NCI-H524 treated with DMSO at 0.1 percent for 48 hours (cell line): ENCODE measurements at places on chromosomes 5 and 9.

GRCh38 chr5:142432961-142433360 lies 108.1 kb upstream of the SPRY4 start:
- DNase-seq, result no peak

DNA sequence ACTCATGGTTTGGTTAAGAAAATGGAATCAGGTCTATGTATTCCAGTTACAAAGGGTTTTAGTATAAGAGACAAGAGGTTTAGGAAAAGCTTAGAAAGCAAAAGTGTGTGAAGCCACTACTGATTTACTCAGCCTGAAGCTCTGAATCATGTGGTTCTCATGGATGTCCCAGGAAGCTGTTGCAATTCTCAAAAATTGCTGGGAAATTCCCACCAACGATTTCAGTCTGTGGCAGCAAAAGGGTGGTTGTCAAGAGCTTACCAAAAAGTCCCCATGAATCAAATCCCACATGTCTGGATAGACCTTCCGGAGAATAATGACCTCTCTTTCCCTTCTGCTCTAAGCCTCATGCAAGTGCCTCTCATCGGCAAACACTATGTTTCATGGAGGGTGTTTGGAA lies 929.9 kb downstream of the TLE4 start:
- DNase-seq, result no peak

- DNase-seq, result no peak
Observed at GRCh38 chr5:36396640-36397039, 94.9 kb upstream of the RANBP3L start.

DNA sequence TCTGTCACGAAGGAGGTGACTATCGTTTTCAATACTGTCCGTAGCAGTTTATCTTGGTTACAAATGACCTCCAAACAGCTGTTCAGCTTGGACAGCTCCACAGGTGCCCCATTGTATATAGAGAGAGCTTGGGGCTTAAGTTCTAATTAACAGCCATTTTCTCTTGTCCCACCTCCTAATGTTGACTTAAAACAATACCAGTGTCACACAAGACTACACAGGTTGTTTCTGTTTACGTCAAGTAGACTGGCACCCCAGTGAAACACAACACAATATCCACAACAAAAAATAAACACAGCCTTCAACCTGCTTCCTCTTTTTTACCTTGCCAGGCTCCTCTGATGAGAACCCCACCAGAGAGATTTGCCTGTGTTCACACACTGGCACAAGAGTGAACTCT lies 39.8 kb upstream of the TLE1 start:
- DNase-seq, result no peak

DNA sequence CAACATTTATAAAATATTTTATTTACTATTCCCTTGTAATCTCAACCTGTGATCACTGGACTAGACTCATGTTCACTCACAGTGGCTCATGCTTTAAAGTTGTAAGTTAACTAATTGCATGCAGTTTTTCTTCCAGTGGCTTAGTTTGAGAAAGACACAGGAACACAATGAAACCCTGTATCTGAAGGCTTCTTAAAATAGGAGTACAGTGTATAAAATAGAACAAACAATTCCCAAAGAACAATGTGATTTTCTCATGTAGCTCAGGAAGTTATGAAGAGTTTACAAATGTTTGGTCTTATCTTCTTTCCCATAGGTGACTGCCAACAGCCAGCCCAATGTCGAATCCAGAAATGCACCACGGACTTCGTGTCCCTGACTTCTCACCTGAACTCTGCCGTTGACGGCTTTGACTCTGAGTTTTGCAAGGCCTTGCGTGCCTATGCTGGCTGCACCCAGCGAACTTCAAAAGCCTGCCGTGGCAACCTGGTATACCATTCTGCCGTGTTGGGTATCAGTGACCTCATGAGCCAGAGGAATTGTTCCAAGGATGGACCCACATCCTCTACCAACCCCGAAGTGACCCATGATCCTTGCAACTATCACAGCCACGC lies 5.9 kb downstream of the RGMB start:
- no peak for DNase-seq

- no peak for DNase-seq
Observed at GRCh38 chr9:107049046-107049802, 186.3 kb downstream of the ZNF462 start.

DNA sequence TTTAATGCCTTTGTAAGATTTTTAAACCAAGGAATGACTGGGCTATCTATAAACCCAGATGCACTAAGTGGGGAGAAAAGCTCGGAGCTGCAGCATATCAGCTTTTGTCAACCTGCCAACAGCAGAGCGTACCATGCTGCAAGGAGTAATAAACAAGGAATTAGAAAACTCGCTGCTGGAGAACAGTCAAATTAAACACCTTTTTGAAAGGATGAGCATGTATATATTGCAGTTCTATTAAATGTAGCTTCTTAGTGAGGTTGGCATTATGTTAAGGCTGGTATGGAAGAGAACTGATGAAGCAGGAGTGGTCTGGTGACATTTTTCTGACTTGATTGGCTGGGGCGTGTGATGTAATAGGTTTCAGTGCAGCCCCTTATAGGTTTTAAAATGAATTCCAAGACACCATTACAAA lies 74.7 kb downstream of the PIK3R1 start:
- no peak for DNase-seq

- no peak for DNase-seq
Observed at GRCh38 chr9:35937227-35937626, 20.7 kb downstream of the OR2S2 start.

- DNase-seq, result no peak
Observed at GRCh38 chr5:9058666-9059065, 487.2 kb downstream of the SEMA5A start.

DNA sequence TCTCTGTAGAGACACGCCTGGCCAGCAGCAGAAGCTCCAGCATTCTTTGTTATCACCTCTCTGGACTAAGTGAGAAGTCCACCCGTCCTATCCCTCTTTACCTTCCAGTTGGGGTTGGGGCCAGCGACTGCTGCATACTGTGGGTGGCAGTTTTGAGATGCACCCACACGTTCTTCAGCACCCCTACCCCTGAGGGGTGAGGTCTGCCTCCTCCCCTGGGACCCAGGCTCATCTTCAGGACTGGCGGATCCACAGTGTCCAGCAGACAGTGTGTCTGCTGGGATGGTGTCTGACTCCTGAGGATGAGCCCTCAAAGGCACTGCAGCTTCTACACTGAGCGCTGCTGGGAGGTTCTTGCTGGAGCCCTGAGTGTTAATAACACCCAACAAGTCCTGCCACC lies 78.8 kb downstream of the GADD45G start:
- DNase-seq, result no peak

- peak; percentile 21 for DNase-seq
Observed at GRCh38 chr5:142770650-142771609, 753 bp downstream of the ARHGAP26 start.

DNA sequence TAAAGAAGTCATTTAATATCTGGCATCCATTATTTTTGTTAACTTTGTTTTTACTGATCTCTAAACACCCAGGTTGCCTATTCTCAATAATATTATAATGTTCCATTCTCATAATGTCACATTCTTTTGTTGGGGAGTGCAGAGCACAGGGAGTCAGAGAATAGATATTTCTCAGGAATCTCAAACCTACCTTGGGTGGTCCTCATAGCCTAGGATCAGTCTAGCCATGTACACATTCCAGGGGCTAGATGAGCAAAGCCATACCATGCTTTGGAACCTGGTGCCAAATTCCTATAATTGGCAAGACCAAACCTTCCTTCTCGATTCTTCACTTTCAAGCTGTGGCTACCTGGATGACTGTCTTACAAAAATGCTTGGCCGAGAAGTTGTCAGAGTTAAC lies 1124.7 kb upstream of the WWC1 start:
- DNase-seq, result no peak

DNA sequence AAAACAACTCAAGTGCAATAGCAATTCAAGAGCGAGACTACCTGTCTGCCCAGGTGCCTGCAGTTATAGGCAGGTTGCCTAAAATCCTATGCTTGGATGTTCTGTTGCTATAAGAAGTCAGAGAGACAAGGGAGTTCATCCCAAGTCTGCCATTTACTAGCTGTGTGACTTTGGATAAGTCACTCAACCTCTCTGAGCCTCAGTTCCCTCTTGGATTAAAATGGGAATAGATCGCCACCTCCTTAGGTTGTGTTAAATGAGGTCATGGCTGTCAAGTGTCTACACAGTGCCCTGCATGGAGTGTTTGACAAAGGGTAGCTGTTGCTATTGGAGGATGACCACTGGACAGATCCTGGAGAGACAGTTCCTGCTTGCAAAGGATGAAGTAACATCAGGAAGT lies 1.3 kb upstream of the ZBTB34 start:
- DNase-seq, result no peak

- DNase-seq, result peak; percentile 87
Observed at GRCh38 chr5:169027501-169028061, 273.4 kb downstream of the SLIT3 start.

- DNase-seq, result no peak
Observed at GRCh38 chr5:135707302-135707701, 127.2 kb upstream of the SLC25A48 start.

DNA sequence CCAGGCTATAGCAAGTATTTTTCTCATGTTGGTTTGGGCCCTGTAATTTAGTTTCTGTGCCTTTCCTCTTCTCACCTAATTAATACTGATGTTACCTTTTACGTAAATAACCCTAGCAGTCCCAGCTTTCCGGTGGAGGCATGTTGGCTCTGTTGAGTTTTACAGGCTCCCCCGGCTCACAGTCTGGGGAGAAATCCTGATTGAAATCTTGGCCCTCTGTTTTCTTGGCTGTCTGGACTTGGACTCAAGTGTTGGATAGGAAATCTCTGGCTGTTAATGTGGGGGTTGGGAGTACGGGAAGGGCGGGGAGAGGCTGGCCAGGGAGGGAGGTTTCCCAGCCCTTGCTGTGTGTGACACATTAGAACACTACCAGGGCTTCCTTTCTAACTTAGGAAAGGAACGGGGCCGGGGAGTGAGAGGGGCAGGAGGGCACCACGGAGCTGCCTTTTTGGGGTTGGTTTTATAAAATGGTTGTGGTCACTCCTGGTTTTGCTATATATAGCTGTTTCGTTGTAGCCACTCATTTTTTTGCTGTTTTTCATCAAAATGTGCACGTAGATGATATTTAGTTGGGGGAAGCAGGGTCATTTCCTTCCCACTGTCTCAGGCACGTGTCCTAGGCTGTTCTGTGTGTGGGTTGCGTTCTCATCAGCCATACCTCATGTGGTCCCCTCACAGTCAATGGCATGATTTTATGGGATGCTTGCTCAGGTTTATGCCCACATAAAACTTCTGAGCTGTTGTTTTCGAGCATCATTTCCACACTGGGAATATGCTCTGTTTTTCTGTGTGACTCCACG lies 11.0 kb downstream of the TRIO start:
- DNase-seq, result no peak

- no peak for DNase-seq
Observed at GRCh38 chr5:38607930-38608564, 51.6 kb upstream of the LIFR start.

- no peak for DNase-seq
Observed at GRCh38 chr9:13171261-13171660, 108.2 kb downstream of the MPDZ start.

- DNase-seq, result no peak
Observed at GRCh38 chr9:123662057-123662776, 267.7 kb downstream of the DENND1A start.

DNA sequence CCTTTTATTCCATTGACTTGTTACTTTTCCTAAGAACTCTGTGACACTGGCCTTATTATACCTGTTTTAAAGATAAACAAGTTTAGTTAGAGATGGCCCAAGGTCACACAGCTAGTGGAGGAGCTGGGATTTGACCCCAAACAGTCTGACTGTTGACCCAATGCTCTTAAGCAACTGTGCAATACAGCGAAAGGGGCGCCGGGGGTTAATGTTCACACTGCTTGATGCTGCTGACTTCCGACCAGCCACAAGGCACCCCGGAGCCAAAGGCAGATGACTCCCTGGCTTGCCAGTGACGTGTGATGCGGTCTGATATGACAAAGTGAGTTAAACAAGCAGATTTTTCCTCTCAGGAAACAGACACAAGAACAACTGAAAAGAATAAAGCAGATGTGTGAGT lies 23.9 kb downstream of the PIK3R1 start:
- no peak for DNase-seq

- no peak for DNase-seq
Observed at GRCh38 chr9:34518896-34519295, 3.9 kb downstream of the ENHO start.

DNA sequence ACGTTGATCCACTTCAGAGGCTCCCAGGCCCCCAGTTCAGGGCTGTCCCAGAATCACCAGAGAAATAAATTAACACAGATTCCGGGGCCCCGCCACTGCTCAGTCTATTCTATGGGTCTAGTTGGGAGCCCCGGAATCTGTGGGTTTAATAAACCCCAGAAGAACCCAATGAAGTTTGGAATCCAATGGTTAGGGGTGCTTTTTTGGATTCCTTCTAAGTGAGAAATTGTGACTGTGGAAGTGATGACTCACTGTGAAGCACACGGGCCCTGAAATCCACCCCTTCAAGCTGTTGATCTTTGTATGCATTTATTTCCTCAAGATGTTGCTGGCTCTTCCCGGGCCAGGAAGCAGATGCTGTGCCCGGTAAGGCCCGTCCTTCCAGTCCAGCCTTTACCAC lies 57.3 kb upstream of the SLC28A3 start:
- DNase-seq, result no peak

DNA sequence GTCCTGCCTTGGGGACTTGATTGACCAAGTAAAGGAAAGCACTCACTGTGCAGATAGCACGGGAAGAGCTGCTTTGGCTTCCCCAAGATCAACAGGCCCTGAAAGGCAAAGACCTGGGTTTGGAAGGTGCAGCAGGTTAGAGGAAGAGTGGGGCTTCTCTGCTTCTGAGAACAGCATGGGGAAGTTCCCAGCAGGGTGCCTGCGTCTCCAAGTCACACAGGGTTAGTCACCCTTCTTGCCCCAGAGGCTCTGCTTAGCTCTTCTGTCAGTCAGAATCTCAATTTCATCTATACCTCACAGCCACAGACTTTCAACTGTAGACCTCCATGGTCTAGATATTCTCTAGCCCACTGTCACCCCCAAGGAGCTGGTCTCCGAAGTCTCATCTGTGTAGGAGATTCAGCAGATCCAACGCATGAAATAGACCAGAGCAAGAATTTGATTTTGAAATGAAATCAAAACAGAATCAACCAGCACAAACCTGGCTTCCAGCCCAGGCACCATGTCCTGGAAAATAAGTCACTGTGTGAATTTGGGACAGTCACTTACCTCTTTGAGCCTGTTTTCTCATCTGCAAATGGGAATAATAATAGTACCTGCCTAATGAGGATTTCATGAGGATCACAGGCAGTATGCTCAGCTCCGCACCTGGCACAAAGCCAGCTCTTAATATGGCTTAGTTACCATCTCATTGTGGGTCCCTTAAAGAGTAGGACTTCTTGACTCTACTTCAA lies 64.0 kb downstream of the SFXN1 start:
- no peak for DNase-seq

GRCh38 chr5:80156156-80156555 lies 99.7 kb downstream of the SERINC5 start:
- DNase-seq, result no peak

DNA sequence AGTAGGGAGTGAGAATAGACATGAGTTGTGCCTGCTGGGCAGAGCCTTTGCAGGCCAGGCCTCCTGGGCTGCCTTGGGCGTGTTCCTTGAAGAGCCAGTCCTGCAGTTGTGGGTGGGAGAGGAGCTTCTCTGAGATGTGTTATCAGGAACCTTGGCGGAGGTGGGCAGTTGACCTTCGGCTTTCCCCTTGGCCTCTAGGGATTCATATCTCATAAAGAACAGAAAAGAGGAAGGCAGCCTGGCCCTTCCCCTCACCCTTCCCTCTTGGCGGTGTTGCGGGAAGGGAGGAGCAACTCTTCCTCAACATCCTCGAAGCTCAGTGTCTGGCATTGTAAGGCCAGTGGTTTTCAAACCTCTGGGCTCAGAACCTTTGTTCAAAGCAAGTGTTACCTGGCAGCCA lies 59.2 kb downstream of the DAPK1 start:
- DNase-seq, result no peak
